NCI-H1930 (cell line): ENCODE measurements at places on chromosomes 1 and 21.

DNA sequence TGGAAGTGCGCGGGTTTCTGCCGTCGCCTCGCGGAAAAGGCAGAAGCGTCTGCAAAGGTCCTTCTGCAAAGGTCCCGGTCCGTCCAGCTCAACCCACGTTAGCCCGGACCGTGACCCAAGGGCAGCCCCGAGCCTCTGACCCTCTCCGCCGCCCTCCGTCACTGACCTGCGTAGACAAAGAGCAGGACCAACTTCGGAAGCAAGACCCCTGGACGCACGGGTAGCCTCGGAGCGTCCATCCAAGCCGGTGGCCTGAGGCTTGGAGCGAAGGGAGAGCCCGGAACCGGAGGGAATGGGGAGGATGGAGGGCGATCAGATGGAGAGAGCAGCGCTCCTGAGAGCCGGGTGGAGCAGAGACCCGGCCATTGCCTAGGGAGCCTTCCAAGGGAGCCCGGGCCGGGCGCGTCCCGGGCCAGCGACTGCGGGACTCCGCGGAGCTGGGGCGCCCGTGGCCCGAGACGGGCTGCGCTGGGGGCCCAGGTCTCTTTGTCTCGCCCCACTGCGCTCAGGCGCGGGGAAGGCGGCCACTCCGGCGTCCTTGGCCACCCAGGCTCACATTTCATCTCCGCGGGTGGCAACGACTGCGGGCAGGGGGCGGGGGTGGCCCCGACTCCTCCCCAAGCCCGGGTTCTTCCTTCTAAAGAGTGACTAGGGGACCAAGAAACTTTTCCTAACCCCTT, at the start of gene CYYR1:
CYYR1 (minus strand) TSS at position 585 of the 680 bp plus-strand sequence; CDS start at position 239, 346 bp downstream.
- no peak for DNase-seq

DNA sequence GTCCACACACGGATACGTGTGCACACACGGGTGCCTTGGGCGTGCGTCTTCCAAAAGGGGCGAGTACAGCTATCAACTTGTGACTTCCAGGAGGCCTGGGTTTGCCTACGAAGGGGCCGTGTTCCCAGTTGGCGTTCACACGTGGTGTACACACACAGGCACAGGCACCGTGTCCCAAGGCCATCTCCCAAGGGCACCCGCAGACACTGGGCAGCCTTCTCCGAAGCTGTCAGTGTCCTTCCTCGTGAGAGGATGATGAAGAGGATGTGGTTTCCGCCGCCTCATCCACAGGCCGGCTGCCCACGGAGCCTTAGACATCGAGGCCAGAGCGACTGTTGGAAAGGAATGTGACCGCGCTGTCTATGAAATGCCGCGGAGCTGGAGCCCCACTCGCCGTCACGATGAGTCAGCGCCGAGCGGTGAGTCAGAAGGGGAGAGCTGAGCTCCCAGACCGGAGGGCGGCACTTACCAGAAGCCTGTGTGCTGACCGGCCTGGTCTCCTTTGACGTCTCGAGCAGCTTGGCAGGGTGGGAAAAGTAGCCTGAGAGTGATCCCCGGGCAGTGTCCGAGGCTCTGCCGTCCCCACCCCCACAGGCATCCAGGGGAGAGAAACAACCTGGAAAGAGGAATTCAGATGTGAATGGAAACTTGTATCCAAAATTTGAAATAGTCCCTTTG, 141.4 kb upstream of the ARHGEF16 start:
- DNase-seq: no peak

GRCh38 chr1:32701421-32701911, 1.1 kb downstream of the SYNC start:
- DNase-seq: no peak

DNA sequence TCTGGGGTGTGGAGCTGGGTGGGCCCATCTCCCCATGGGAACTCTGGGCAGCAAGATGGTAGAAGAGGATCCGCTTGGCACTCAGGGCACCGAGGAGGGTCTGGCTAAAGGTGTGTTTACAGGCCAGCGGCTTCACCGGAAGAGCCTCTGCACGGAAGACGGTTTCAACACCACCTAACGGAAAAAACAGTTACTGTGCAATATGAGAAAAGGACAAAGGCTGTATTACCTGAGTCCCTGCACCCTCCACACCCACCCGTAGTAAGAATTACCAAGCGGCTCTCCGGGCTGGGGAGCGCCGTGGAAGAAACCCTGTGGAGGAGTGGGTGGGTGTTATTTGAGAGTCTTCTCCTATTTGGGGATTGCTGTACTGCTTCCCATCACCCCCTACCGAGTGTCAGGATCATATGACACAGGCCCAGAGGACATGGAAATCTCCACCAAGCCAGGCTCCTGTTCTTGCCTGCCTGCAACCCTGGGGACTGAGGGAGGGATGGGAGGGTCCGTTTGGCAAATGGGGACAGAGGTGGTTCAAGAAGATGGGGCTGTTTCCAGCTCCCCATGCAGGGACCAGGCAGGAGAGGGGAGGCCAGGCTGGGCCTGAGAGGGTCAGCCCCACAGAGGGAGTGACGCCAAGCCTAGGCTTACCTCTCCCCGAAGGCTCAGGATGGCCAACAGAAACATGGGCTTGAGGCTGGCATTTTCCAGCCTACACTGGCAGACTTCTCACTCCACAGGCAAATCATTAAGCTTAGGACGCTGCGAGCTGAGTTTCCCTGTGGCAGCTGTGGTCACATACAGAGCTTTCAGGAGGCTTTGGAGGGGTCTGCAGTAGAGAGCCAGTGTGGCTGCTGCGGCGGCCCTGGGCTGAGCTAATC, 203.5 kb upstream of the TMEM51 start:
- no peak for DNase-seq

- DNase-seq: no peak
These were observed 356.9 kb upstream of the ADGRL4 start for GRCh38 chr1:79363430-79363829.

DNA sequence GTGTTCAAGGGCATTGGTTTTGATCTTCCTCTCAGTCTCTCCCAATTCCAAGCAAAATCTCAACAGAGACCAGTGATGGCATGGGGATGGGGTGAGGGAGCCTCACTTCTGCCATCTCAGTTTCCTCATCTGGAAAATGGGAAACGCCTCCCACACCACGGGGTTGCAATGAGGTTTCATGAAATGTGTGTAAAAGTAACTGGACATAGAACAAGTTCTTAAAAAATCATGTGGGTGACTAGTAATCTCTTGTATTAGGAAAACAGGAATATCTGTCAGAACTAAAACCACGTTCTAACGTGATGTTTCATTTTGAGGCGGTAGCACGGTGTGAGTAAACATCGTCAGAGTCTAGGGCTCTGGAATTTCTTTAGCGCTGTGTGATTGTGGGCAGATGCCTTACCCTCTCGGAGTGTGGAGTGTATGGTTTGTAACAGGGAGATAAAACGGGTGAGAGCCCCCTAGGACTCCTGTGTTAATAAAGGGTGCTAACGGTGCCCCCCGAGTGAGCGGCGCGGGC, 55.5 kb upstream of the DNAJC6 start:
- DNase-seq: no peak

DNA sequence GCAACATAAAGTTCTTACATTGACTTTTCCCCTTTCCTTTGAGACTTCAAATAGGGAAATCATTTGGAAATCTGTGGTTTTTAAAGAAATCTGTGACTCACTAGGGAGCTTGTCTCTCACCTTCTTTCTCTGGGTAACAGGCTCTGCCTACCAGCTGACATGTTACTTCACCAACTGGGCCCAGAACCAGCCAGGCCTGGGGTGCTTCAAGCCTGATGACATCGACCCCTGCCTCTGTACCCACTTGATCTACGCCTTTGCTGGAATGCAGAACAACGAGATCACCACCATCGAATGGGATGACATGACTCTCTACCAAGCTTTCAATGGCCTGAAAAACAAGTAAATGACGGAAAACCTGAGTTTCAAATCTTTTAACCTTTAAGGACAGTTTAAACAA, 9.2 kb upstream of the CHIA start:
- DNase-seq: no peak

DNA sequence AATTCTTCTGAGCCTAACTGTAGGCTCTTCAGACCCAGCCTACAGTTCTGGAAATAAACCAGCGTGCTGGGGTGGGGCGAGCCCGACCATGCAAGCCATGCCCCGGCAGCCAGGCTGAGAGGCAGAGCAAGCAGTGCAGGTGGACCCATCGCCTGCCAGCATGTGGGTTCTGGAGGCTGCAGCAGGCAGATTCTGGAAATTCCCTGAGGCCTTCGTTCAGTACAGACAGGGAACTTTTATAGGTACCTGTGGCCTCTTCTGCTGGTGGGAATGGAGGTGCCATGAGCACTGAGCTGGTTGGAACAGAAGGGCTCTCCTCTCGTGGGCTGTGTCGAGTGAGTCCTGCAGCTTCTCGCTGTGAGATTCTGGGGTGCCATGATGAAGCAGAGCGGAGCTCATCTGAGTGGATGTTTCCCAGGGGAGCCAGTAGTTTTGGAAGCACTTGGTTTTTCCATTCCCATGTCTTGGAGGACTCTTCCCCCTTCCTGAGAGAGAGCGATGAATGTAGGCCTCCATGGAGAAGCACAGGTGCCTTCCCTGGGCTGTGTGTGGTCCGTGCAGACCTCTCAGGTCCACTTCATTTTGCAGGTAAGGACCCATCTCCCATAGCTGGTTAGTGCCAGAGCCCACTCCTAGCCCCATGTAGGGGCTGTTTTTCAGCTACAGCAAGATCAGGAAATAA, 94.1 kb downstream of the PCBP3 start:
- DNase-seq: no peak

GRCh38 chr1:145892486-145893087, 6.9 kb upstream of the ANKRD35 start:
- no peak for DNase-seq

GRCh38 chr1:16028237-16029002, 6.6 kb downstream of the CLCNKA start:
- no peak for DNase-seq

DNA sequence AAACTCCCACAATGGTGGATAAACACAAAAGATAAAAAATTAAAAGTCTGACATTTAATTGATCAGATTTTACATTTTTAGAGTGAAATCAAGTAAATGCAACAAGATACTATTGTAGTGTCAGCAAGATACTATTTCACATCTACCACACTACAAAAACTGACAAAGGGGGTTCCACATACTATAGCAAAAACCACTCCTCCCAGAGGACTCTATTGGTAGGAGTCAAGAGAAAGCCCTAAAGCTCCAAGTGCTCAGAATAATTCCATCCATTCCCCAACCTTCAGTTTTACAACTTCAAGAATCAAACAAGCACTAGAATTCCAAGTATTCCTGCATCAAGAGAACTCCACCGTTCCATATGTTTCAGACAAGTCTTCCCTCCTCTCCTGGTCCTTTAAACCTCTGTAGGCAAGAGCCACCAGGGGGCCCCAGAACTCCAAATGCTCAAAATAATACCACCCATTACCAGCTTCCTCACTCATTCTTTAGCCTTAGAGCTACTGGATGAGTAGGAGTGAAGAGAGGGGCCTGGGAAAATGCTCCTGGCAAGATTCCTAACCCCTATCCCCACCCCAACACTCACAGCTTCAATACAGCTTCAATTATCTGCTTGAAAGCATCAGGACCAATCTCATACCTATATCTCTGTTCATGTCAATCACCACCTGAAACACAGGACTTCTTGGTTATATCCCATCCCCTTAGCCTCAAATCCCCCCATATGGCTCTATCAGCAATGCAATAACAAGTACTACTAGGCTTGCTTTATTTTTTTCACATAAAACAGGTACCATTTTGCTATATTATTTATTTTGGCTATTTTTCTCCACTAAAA, 9.9 kb downstream of the TOR1AIP2 start:
- DNase-seq: no peak

- peak; percentile 40 for DNase-seq
These were observed 73.9 kb upstream of the VTCN1 start for GRCh38 chr1:117284399-117285215.

GRCh38 chr1:109251277-109252166, 2.2 kb downstream of the CELSR2 start:
- no peak for DNase-seq

- no peak for DNase-seq
These were observed 417.7 kb downstream of the AGBL4 start for GRCh38 chr1:49606082-49606481.

GRCh38 chr21:39710866-39711265, 34.1 kb upstream of the IGSF5 start:
- DNase-seq: no peak

DNA sequence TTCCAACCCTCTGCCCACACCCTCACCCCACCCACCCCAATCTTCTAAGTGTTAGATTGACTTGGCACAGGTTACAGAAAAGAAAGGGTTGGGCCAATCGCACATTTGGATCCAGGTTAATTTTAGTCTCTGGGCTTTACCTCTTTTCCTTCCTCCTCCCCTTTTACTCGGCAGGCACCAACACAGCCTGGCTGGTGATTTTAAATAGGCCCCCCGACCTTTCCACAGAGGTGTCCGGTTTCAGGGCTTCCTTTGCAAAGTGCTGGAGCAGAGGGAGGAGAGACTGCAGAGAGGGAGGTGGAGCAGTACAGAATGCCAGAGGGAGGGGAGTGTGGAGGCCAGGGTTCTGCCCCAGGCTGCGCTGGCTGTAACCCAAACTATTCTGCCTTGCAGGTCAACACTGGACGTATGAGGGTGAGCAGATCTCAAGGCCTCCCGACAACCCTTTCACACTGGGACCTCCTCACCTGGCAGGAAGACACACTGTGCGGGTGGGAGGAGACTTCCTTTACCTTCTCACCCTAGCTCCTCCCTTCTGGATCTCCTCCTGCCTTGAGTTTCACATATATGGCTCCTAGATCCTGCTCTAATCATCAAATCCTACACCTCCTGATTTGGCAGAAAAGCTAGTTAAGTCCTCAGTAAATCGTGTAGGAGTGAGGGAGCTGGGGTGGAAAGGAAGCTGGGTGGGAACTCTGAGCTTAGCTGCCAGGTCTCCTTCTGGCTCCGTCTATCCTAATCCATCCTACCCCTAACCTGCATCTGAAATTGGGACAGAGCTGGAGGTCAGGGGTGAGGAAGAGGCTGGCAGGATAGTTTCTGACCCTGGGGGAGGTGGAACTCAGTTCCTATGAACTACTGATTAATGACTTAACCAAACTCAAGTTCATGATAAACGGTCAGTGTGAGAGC, 2.4 kb downstream of the CA14 start:
- no peak for DNase-seq

GRCh38 chr1:232622981-232623380, 7.0 kb downstream of the SIPA1L2 start:
- DNase-seq: no peak

GRCh38 chr21:33839806-33840205, 75.8 kb downstream of the ATP5PO start:
- no peak for DNase-seq

- DNase-seq: no peak
These were observed 154.3 kb upstream of the USP24 start for GRCh38 chr1:55369474-55369873.

DNA sequence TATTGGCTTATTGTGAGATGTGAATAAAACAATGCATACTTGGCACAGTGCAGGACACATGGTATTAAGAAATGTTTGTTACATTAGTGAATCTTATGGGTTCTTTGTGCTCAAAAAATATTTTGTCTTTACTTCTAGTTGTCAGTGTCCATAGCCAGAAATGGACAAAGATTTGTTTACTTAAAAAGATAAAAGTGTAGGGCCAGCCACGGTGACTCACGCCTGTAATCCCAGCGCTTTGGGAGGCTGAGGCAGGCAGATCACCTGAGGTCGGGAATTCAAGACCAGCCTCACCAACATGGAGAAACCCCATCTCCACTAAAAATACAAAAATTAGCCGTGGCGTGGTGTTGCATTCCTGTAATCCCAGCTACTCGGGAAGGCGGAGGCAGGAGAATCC, 654.6 kb upstream of the NEGR1 start:
- DNase-seq: no peak
